ENCODE measurements at places on chromosomes 11 and 22.

DNA sequence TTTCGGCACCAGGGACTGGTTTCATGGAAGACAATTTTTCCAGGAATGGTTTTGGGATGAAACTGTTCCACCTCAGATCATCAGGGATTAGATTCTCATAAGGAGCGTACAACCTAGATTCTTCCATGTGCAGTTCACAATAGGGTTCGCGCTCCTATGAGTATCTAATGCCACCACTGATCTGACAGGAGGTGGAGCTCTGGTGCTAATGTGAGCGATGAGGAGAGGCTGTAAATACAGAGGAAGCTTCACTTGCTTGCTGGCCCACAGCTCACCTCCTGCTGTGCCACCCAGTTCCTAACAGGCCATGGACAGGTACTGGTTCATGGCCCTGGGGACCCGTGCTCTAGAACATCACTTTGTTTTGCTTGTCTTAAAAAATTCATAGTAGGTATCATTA lies 41.8 kb upstream of the AMPD3 start:
- no peak for DNase-seq

DNA sequence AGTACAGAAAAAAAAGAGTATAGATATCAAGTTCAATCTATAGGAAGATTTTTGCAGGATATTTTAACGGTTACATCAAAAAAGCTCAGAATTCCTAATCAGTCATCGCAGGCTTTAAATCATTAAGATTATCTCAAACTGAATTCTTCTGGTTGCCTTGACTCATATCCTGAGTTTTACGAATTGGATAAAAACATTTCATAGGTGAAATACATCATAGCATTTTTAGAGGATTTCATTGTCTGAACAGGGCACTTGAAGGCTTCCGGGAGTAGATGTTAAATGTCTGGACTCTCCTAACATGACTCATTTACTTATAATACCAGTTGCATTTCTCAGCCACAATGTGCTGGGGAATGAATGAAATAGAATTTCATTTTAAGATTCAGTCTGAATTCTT lies 2216.6 kb upstream of the RAG2 start:
- peak; percentile 40 for DNase-seq

- no peak for DNase-seq
Measured at GRCh38 chr11:35586222-35586621, 32.0 kb upstream of the FJX1 start.

GRCh38 chr11:1553808-1554594 lies 18.1 kb downstream of the DUSP8 start:
- no peak for DNase-seq

GRCh38 chr11:3684129-3684818 lies 13.1 kb upstream of the CHRNA10 start:
- DNase-seq, result no peak

DNA sequence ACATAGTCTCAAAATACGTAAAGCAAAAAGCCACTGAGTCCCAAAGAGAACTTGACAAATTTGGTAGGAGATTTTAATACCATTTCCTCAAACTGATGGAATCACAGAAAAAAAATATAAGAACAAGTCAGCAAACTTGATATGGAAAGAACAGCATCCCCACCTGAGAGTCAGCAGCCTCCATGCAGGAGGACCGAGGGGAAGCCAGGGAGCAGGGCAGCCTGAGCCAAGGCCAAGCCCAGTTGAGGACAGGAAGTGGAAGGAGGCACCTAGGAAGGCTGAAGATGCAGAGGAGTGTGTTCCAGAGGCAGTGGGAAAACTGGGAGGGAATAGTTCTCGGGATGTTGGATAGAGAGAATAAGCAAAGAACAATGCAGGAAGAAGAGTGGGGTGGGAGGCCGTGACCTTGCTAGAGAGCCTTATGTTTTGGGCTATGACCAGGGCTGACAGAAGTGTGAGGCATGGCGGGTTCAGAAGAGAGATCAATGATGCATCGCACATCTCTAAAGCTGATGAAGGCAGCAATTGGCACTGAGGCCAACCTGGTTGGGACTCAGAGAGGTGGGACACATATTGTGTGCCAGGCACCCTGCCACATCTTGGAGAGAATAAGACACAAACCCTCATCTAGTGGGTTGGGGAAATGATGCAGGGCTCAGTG lies 15.4 kb downstream of the APOA4 start:
- no peak for DNase-seq

DNA sequence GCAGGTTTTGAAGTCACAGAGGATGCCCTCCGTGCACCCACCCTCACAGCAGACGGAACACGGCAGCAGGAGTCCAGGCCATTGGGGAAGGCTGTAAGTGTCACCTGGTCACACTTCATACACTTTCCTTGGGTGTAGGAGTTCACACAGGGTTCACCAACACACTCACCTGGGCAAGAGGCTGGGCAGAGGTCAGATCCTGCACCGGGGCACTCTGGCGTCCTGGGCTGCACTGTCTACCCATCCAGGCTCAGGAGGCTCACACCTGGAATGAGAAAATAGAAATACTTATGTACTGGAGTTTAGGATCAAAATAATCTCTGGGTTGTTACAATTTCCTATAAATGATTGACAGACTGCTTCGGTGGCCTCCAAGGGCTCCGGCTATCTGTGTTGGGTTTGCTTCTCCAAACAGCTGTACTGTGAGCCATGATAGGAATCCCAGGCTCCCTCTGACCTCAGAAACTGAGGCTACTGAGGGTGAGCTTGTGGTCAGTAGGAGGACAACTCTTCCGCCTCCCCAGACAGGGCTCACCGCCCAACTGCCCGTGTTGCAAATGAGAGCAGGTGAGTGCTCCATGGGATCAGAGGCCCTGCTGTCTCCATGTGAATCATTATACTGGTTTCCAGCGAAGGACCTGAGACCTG lies 20.1 kb upstream of the CARS1 start:
- no peak for DNase-seq

DNA sequence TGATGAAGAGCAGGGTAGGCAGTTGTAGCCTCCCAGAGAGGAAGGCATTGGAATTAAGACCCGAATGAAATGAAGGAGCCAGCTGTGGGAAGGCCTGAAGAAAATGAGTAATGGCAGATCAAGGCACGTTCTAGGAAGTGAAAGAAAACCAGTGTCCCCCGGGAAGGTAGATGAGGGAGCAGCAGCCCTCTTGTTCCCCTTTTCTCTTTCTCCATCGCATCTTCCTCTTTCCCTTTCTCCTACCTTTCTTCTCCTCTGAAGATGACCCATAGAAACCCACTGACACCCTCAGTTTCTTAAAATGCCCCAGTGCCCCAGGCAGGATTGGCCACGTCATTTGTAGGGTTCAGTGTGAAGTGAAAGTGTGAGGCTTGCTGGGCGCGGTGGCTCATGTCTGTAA lies 172.6 kb upstream of the SEZ6L start:
- no peak for DNase-seq

- DNase-seq, result no peak
Measured at GRCh38 chr11:104183593-104183992, 19.6 kb upstream of the PDGFD start.

GRCh38 chr22:38255697-38256096 lies 17.1 kb downstream of the TMEM184B start:
- no peak for DNase-seq

DNA sequence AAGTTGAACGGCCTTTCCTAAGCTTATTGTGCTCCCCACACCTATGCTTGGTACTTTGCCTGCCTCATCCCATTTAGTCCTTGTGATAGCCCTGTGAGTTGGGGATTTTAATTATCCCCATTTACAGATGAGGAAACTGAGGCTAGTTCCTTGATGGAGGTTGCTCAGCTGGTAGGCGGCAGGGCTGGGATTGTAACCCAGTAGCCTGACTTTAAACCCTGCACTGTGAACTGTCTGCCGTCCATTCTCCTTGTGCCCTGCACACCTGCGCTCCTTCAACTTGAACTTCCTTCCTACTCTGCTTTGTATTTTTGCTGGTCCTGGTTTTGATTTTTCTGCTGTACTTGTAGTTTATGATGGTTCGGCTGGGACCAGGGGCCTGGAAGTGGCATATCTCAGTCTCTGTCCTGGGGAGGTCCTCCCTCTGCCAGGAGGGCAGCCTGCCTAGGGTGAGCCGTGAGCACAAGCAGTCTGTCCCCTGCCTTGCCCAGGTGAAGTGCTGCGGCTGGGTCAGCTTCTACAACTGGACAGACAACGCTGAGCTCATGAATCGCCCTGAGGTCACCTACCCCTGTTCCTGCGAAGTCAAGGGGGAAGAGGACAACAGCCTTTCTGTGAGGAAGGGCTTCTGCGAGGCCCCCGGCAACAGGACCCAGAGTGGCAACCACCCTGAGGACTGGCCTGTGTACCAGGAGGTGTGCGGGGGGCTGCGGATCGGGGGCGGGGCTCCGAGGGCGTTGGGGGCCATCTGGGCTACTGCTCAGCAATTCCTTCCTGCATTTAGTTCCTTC lies 52.4 kb downstream of the CD82 start:
- DNase-seq, result no peak

- no peak for DNase-seq
Measured at GRCh38 chr22:32684822-32685187, 116.7 kb upstream of the TIMP3 start.

DNA sequence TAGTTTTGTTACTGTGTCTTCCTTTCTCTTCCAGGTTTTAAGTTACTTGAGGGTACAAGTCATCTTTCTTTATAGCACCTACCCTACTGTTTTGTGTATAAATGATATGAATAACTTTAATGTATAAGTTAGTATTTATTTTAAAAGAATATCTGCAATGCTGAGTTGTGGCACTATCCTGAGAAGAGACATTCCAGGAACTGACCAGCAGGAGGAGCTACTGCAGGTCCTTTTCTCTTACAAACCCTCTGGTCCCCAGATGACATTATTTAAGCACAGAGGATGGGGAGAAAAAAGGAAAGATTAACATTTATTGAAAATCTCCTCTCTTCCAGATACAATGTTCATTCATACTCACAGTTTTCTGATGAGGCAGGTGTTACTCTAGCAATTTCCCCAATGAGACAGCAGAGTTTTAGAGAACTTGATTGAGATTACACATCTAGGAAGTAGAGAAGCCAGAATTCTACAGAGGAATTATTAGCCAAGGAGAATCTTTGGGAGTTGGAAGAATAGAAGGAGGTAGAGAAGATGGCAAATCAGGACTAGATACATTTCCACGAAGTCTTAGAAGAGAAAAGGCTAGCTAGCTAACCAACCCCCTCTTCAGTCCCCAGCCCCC lies 541.2 kb upstream of the API5 start:
- no peak for DNase-seq

DNA sequence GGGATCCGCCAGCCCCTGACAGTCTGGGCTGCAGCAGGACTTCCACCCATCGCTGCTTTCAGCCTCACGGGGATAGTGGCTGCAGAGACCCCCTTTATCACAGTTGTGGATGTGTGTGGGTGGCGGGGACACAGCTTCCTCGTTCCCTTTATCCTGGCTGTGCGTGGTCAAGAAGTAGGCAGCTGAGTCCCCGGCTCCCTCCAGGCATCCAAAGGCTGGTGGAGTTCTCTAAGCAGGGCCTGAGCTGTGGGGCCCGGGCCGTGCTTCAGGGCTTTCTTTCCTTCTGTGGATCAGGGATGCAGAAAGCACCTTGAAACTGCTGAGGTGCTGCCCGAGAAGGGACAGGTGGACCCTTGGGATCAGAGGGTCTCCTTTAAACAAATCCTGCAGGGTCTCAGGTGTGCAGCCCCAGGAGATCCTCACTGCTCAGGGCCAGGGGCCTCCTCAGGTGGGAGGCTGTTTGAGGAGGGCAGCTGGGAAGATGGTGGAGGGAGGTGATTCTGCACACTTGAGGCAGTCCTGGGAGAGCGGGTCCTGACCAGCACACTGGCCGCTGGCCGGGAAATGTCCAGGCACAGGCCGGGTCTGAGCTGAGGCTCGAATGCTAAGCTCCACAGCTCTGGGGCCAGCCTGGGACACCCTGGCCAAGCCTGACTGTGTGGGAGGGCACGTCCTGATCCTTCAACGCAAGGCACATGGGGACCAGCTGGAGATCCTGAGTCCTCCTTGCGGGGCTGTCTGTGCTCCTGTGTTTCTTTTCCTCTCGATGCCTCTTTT lies 1024.3 kb downstream of the BRD1 start:
- DNase-seq, result no peak

DNA sequence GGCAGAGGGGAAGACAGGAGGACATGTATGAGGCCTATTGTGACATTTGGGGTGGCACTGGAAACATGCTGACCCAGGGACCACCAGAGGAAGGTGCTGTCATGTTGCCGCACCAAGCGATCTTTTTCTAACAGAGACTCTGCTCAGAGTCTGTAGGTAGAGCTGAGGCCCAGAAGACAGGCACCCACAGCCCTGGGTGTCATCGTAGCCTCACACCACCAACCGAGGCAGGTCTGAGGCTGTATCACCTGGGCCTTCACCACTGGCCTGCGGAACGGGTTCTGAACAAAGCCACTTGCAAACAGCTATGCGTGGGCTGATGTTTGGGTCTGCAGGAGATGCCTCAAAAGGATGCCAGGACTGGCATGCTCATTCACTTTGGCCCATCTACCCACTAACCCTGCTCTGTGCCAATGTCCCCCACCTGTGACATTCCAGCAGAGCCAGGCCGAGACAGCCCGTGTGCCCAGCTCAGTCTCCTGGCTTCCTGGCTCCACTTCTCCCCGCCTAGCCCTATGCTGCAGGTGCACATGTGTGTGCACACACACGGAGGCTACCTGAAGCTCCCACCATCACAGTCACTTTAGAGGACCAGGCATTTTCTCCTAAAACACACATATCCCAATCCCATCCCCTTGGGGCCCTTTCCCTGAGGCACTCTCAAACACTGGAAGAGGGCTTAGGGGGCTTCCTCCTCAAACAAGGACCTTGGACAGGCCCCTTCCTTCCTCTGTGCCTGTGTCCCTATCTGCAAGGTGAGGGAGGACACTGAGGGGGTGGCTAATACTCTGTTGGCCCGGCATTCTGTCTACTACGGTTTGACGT lies 3.6 kb downstream of the TRIM29 start:
- no peak for DNase-seq

- DNase-seq, result no peak
Measured at GRCh38 chr22:25363474-25363873, 144.0 kb downstream of the CRYBB2 start.

DNA sequence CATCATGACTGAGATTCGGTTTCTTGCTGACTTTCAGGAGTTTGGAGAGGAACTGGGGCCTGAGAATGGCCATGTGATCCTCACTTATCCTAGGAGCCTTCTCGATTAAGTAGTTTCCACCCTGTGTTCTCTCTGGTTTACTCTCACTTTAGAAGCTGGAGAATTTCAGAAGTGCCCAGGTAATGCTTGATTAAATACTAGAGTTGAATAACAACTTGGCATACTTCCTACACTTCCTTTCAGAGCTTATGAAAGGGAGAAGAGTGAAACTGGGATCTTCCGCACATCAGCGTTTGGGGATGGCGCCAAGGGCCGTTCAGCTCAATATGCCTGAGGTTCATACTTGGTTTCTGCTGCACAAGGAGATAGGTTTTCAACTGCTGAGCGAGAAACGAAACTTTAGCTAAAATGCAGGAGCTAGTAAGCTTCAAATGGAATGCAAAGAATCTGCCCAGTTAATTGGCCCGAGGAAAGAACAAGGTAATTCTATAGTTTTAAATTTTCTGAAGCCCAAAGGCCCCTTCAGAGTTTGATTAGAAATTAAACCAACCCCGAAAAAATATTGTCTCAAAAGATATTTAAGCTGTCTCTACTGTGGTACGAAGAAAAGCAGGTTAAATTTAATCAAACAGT lies 823 bp upstream of the MUC15 start:
- DNase-seq, result no peak

DNA sequence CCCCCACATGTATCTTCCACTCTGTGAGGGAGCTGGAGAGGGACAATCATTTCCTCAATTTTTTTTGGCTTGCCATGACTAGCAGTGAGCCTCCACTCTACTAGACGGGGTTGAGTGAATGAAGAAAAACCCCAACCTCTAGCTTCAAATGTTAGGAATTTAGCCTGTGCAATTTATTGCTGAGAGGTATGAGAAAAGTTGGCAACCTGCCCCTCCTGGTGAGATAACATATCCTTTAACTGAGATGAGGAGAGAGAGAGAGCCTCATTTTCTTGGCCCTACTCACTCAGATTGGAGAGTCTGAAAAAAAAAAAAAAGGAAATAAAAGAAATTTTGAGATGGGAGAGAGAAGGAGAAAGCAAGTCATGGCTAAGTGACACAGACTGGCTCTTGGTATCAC lies 218.2 kb upstream of the CARD18 start:
- no peak for DNase-seq
